Psoas muscle (tissue), 8 donors: ENCODE measurements at places on chromosomes 2 and 18. TPM values are rescaled to one million over a fixed set of nuclear protein-coding genes. Genes with fewer than 3 reads are reported as not detected.
A peak's percentile ranks its signal among the peaks of the same experiment; 100 is the strongest.

GRCh38 chr2:214035091-214035852, 375.6 kb upstream of the VWC2L start:
- no peaks in the 10 kb centered on the region for H3K27me3 ChIP-seq
- no peak overlapping the region for H3K27ac ChIP-seq
- no peaks in the 10 kb centered on the region for H3K4me1 ChIP-seq
- no peak for DNase-seq

DNA sequence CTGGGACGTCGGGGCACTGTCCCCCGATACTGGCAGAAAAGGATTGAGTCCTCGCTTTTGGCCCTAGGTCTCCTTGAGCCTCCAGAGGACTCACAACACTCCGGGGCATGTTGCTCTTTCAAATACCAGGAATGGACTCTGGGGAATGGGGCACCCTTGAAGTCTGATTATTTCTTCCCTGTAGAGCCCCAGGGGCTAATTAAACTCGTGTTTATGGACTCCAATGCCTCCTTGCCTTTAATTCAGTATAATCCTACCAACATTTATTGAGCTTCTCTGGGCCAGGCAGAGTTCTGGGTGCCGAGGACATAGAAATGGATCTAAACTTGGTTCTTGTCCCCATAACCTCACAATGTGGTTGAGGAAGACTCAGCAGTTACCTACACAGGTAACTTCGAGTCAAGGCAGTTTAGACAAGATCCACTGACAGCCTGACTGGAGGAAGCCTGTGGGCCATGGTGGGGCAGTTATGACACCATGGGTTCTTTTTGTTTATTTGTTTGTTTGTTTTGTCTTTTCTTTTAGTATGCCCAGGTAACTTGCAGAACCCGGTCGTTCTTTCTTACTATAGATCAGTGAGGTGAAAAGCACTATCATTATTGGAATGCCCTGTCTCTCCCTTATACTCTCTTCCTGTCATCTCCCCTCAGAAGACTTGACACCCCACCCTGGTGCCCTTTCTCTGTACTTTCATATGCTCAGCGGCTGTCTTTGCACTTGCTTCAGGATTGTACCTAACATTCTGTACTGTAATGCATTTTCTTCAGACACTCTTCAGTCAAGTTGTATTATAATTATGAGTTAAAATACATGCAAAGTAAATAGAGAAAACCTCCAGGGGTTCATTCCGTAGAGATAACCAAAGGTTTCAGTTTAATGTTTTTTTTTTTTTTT, 3.2 kb downstream of the CFLAR start:
- no peaks in the 10 kb centered on the region for H3K27me3 ChIP-seq
- H3K4me3 ChIP-seq = peak overlapping the region; percentile 100
- DNase-seq = no peak
- H3K4me1 ChIP-seq = peaks cover 60% of the 10 kb centered on the region
- peaks cover 17% of the 10 kb centered on the region for H3K36me3 ChIP-seq
- peak overlapping the region; percentile 100 for H3K27ac ChIP-seq

- H3K27me3 ChIP-seq = no peaks in the 10 kb centered on the region
- H3K36me3 ChIP-seq = no peaks in the 10 kb centered on the region
- no peak for DNase-seq
- H3K27ac ChIP-seq = no peak overlapping the region
- peaks cover 3% of the 10 kb centered on the region for H3K4me1 ChIP-seq
Observed at GRCh38 chr2:85812094-85812735, 58.4 kb downstream of the ATOH8 start.

GRCh38 chr2:182584462-182584861, 131.6 kb upstream of the DNAJC10 start:
- H3K4me1 ChIP-seq = no peaks in the 10 kb centered on the region
- DNase-seq = no peak
- H3K27ac ChIP-seq = no peak overlapping the region
- no peaks in the 10 kb centered on the region for H3K36me3 ChIP-seq

DNA sequence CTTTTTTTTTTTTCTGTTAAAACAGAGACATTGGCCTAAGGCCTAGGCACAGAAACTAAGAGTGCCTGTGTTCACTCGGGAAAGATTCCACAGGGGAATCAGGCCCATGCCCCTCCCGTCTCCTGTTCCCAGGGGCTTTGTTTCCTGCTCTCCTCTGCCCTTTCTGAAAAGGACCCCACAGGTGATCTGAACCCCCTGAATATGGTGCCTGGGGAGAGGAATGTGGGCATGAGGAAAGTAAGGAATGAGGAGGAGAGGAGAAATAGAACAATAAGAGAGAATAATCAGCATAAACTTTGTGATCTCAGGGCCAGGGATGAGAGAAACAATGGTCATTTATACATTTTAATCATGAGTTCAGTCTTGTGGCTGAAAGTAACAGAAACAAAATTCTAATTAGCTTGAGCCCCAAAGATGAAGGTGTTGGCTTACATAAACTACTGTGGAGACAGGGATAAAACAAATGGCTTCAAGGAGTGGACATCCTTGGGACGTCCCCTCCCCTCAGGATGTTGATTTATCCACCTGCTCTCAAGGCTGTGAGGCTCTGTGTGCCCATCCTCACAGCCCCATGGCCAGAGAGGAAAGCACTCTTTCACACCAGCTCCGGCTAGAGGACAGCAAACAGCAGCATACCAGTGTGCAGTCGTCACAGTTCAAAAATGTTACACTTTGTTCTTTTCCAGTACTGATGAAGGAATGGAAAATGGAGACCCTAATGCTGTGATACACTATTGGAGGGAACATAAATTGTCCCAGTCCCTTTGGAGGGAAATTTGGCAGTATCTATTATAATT, 46.4 kb upstream of the MRPL33 start:
- H3K27ac ChIP-seq = peak overlapping the region; percentile 12
- H3K27me3 ChIP-seq = no peaks in the 10 kb centered on the region

GRCh38 chr2:187171318-187171717, 276.7 kb downstream of the CALCRL start:
- no peaks in the 10 kb centered on the region for H3K36me3 ChIP-seq
- H3K27me3 ChIP-seq = no peaks in the 10 kb centered on the region
- H3K27ac ChIP-seq = no peak overlapping the region

The MSTN gene
- 0.56 TPM for total RNA-seq
